Gastroesophageal sphincter (tissue), 4 donors: ENCODE measurements at places on chromosomes 7 and 10.

DNA sequence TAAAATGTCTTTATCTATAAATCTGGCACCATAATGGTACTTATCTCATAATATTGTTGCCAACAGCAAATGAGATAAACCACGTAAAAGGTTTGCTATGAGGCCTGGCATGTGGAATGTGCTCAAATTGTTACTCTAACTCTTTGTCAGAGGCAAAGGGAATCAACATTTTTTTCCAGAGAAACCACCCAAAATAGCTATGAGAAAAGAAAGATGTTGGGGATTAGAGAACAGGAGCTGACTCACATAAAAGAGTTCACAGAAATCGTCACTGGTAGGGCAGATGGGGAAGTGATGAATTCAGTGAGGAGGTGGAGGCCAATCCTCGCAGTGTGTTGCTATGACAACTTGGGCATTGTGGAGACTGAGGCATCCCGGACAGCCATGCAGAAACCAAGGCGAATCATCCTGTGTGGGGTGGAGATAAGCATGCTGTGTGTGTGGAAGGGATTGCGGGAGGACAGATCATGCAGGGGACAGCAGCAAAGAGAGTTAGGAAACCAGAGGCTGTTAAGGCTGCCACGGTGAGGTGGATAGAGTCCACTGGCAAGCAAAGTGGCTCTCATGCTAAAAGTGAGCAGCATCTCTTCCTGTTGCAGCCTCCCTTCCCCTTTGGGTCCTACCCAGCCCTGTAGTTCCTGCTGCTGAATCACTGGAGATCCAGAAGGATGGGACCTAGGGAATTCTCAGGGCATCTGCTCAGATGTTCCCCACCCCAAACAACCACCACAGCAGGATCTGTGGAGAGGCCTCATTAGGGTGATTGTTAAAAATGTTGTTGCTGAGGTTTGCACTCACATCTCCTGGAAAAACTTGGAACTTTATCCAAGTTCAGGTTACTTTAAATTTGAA, 103.9 kb downstream of the CUBN start:
- ATAC-seq: peak; percentile 78
- H3K4me3 ChIP-seq: no peak overlapping the region
- H3K4me1 ChIP-seq: no peaks in the 10 kb centered on the region
- H3K27ac ChIP-seq: peak overlapping the region; percentile 49
- no peaks in the 10 kb centered on the region for H3K36me3 ChIP-seq

DNA sequence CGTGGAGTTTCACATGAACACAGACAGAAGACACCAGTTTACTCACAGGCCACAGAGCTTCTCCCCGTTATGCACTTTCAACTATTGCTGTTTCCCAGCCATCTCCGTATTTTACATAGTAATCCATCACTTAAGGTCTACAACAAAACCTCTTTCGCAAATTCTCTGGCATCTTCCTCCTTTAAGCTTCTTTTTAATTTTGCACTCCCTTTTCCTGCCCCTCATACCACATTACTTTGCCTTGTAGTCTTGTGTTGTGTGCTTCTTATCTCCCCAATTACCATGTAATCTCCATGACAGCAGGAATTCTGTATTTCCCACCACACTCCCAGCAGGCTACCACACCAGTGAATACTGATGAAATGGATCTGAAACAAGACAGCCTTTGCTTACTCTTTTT, 87.3 kb downstream of the ODAD2 start:
- ATAC-seq: no peak
- no peaks in the 10 kb centered on the region for H3K4me1 ChIP-seq

DNA sequence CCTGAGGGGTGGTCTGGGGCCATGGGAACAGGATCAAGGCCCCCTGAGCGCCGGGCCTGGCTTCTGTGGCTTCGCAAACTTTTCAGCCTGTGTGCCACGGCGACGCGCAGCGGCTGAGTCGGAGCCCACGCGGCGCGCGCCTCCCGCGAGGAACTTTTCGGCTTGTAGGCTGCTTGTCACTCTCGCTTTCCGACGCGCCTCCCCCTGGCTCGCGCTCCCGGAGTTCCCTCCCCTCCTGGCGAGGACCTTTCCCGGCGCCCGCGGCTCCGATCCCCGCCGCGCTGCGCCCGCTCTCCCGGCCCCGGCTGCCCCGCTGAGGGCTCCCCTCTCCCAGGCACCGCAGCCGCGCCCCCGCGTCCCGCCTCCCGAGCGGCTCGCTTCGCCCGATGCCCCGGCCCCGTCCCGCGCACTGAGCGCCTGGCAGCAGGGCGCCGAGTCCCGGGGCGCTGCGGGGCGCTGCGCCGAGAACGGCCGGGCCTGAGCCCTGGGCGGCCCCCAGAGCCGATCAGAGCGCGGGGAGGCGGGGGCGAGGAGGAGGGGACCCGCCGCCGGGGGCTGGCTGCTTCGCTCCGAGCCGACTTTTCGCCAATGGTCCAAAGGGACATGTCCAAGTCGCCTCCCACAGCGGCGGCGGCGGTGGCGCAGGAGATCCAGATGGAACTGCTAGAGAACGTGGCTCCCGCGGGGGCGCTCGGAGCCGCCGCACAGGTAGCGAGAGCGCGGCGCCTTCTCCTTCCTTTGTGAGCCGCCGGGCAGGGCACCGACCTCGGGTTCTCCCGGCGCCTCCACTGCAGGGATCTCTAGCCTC, at the start of gene CACNB2:
Gene CACNB2 (plus strand): TSS at position 276 of the 808 bp plus-strand sequence.
- H3K27me3 ChIP-seq: peaks cover 8% of the 10 kb centered on the region
- H3K27ac ChIP-seq: peak within 1 kb of the TSS; percentile 91
- H3K4me1 ChIP-seq: peaks cover 4% of the 10 kb centered on the region

DNA sequence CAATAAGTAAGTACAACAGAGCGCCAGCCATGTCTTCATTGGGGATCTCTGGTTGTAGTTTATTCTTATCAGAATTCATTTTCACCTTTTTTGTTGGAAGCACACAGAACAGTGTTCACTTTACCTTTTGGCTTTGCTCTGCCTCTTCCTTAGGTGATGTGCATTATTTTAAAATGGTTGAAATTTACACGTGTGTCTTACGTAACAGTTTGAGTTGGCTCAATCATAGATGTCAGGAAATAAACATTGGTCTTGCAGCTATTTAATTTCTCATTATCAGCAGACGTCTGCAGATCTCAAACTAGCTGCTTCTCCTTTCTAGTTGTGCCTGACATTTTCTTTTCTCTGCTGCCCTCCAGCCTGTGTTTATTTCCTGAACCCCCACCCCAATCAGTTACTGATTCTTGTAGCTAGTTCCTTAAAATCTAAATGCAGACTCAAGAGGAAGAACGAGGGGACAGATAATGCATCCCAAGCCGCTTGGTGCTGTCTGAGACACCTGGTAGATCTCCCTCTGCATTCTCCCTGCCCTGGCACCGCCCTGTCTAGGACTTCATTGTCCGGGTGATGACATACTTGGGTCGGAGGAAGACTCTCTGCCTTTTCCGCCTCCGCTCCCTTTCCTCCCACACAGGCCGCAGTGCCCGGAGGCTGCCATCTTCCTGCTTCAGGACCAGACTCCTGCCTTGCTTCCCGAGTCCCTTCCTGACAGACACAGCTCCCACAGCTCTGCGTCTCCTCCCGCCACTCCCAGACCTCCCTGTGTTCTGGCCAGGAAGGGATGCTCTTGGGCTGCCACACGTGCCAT, 108.2 kb downstream of the ANKRD61 start:
- no peak overlapping the region for H3K4me3 ChIP-seq
- H3K4me1 ChIP-seq: no peaks in the 10 kb centered on the region
- H3K36me3 ChIP-seq: peaks cover 79% of the 10 kb centered on the region
- no peak for ATAC-seq
- H3K27me3 ChIP-seq: no peaks in the 10 kb centered on the region

DNA sequence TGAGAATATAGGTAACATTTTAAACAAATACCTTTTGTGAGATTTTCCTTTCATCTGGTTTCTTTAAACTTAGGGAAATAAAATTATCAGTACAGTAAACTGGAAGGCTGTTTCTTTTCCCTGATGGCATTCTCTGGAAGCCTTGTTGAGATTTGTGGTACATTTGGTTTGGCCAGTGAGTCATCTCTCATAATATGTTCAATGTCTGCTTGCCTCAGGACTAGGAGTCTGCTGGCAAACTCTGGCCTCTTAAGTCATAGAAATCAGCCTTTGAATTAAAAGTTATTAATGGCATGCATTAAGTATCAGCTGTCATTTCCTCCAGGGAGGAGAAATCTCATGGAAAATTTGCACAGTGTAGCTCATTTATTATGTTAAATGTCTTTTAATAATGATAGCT, 316.6 kb upstream of the KIAA1217 start:
- no peak overlapping the region for H3K27ac ChIP-seq
